ENCODE measurements at places on chromosomes 5 and 9. TPM values are rescaled to one million over a fixed set of nuclear protein-coding genes. Genes with fewer than 3 reads are reported as not detected.

DNA sequence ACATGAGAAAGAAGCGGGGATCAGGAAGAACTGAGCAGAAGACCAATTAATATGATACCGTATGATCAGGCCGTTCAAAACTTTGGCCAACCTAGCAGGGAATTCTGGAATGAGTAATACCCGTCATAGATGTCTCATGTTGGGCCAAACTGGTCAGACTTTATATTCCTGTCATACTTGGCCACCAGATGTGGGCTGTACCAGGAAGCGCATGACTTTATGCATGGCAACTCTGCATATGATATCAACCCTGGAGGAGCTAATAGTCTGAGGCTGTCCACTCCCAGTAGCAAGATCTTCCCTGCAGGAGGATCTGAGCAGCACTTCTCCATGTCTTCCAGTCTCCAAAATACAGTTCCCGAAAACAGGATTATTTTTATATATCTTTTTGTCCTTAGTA lies 68.5 kb upstream of the NAA35 start:
- DNase-seq, result no peak

DNA sequence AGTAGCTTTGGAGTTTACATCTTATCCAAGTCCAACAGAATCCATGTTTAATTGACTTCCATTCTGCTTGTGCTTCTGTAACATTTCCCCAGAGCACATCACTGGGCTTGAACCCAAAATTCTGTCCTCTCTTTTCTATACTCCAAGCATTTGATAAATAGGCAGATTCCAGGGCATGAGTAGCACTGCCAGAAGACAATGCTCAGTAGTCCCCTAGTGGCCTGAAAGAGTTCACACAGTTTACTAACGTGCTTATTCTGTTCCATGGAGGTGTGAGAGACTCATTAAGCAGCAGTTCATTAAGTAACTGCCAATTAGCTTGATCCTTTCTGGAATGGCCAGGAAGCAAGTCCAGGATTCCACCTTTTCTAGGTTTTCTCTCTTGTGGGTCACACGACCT lies 9.4 kb upstream of the GABRA6 start:
- no peak for DNase-seq

GRCh38 chr9:81318571-81318970 lies 370.8 kb downstream of the TLE1 start:
- DNase-seq, result peak; percentile 72

Gene DEPDC1B
- total RNA-seq, result 2.2 TPM
